ENCODE measurements at places on chromosomes 3 and 15.

DNA sequence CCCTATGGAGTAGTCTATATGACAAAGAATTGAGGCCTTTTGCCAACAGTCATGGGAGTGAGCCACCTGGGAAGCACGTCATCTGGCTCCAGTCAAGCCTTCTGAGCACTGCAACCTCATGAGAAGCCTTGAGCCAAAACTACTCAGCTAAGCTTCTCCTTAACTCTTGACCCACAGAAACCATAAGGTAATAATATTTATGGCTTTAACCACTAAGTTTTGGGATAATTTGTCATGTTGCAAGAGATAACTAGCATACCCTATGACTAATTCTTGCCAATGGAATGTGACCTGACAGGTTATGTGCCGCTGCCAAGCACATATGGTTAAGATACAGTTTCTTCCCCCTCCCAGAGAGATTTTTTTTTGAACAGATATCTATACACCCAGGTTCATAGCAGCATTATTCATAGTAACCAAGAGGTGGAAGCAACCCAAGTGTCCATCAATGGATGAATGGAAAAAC lies 11.8 kb upstream of the SLC6A11 start:
- DNase-seq, result no peak

- DNase-seq, result no peak
Observed at GRCh38 chr3:89908711-89909213, 801.3 kb downstream of the EPHA3 start.

- DNase-seq, result no peak
Observed at GRCh38 chr15:76108021-76108723, 48.4 kb downstream of the TMEM266 start.

DNA sequence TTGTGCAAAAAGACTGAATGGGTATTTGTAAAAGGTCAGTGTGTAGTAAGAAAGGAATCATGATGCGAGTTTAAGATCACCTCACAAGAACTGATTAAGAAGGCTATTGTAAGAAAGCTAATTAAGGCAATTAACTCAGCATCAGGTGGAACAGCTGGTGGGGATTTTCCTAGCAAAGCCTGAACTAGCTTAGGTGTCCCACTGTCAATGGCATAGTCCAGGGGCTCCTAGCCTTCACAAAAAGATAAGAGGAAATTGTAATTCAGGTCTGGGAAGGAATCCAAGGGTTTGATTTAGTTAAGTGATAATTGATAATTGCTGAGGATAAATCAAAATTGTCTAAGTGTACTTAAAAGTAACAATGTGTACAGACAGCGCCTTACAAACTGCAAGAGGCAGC lies 901.6 kb downstream of the TUSC7 start:
- no peak for DNase-seq

DNA sequence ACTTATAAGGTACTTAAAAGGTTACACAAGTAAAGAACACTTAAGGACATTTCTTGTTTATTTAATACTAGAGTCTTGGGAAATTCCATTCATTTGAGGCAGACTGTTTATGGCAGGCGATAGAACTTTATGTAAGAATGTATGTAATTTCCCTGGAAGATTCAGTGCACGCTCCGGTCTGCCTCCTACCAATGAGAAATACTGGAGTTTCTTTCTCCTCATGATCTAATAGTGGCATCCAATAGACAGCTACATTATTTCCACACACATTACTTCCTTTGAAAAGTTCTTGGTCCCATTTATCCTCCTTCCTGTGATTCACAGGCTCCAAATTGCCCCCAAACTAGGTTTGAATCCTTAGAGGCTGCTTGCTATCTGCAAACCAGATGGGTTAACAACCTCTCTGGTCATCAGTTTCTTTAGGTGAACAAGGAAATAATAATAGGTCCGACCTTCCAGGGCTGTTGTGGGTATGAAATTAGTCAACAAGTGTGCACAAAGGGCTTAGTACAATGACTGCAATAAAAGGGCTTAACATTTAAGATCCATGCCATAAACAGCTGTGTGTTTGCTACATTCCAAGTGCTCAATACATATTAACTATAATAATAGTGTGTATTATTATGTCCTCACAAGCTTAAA lies 30.7 kb downstream of the EIF4E3 start:
- no peak for DNase-seq

DNA sequence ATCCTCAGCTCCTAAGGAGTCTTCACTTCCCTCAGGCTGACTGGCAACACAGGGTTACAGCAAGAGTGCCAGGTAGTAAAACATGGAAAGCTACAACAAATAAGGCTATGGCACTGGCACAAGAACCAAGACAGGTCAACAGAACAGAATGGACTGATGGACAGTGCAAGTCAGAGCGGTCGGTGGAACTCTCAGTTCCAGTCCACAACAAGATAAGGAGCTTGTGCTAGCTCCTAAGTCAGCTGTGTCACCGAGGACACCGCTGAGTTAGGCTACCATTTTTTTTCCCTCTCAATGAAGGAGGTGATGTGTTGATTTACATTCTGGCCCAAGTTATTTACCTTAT lies 55.9 kb upstream of the LIMD1 start:
- no peak for DNase-seq

DNA sequence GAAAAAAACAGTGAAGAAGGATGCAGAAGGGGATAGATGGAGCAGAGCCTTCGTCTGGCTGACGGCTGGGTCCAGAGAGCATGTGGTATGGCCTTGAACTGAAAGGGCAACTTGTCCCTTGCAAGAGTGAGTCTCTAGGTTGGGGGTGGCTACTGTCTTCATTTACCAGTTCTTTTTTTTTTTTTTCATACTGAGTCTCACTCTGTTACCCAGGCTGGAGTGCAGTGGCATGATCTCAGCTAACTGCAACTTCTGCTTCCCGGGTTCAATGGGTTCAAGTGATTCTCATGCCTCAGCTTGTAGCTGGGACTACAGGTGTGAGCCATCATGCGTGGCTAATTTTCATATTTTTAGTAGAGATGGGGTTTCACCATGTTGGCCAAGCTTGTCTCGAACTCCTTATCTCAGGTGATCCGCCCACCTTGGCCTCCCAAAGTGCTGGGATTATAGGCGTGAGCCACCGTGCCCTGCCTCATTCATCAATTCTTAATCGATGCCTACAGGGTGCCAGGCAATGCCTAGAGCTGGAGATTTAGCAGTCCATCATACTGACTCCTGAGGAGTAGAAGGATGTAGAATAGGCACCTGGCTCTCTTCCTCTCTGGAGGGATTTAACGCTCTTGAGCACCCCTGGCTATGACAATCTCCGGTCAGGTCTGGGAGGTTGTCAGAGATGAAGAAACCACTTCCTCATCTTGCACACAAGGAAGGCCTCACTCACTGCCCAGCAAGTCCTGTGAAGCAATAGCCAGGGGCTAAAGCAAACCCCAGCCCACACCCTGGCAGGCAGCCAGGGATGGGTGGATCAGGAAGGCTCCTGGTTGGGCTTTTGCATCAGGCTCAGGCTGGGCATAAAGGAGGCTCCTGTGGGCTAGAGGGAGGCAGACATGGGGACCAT lies at the start of gene CAMP:
Gene CAMP, plus strand, starts transcription at position 880 of the 898 bp plus-strand sequence. Its CDS starts 17 bp downstream, at position 897.
- peak; percentile 37 for DNase-seq

- DNase-seq, result no peak
Observed at GRCh38 chr15:52118969-52119749, 6.6 kb upstream of the BCL2L10 start.

- no peak for DNase-seq
Observed at GRCh38 chr3:12394569-12395271, 89.6 kb upstream of the TSEN2 start.

Data from HEK293T (cell line).